Omental fat pad (tissue), 4 donors: ENCODE measurements at places on chromosomes 13 and 19.

DNA sequence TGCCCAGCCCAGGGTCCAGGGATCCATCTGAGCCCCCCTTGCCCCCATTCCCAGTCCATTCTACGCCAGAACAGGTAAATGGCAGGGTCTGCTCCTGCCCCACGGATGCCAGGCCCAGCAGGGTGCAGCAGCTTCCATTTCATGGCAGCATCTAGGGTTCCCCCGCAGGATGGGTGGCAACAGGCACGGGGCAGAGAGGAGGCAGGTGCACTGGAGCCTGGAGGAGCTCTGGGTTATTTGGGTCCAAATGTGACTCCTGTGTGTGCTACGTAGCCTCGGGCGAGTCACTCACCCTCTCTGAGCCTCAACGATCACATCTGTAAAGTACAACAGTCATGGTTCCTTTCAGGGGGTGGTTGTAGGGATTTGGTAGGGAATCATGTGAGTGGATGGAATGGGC, 27.4 kb downstream of the IL12RB1 start:
- DNase-seq: no peak

- no peak for DNase-seq
Observed at GRCh38 chr19:56112313-56112709, 8.8 kb downstream of the ZNF787 start.

DNA sequence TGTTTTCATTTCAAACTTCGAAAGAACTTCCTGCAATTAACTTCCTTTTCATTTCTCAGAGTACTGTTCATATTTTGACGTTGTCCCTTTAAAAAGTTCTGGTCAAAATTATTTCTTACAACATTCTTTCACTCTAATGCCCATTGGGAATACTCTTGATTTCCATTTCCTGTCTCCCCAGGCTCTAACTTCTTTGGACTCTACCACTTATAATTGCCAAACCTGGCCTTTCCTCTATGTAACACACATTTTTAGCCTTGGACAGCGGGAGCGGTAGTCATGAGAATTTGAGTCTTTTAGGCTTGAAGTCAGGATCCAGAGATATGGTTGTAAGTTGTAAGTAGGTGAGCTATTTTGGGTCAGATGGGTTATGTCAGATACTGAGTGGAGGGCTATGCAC, 163.5 kb upstream of the SPRY2 start:
- no peak for DNase-seq

DNA sequence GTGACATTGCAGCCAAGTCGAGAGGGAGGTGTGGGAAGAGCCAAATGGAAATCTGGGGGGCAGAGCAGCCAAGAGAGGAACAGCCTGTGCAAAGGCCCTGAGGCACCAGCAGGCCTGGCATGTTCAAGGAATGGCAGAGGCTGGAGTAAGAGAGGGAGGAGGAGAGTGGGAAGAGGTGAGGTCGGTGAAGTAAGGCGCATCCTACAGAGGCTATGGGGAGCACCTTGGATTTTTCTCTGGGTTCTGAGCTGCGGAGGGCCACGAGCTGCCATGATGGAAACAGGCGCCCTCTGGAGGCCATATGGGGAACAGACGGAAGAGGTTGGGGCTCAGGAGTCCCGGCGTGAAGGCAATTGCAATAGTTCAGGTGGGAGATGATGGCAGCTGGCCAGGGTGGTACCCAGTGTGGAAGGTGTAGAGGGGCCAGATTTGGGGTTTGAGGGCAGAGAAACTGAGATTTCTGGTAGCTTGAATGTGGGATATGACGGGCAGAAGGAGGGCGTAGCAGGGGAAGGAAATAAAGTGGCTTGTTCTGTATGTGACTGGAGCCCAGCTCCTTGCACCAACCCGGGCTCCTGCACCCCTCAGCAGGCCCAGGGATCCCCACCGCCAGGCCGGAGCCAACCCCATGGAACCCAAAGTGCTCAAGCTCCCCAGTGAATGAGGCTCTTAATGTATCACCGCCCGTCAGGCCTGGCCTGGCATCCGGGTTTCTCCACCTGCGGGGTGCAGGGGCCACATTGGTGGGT, 20.5 kb upstream of the STRN4 start:
- no peak for DNase-seq

GRCh38 chr13:28237944-28238343, 99.6 kb downstream of the PAN3 start:
- no peak for DNase-seq

GRCh38 chr13:105984236-105984635, 551.2 kb downstream of the EFNB2 start:
- no peak for DNase-seq

DNA sequence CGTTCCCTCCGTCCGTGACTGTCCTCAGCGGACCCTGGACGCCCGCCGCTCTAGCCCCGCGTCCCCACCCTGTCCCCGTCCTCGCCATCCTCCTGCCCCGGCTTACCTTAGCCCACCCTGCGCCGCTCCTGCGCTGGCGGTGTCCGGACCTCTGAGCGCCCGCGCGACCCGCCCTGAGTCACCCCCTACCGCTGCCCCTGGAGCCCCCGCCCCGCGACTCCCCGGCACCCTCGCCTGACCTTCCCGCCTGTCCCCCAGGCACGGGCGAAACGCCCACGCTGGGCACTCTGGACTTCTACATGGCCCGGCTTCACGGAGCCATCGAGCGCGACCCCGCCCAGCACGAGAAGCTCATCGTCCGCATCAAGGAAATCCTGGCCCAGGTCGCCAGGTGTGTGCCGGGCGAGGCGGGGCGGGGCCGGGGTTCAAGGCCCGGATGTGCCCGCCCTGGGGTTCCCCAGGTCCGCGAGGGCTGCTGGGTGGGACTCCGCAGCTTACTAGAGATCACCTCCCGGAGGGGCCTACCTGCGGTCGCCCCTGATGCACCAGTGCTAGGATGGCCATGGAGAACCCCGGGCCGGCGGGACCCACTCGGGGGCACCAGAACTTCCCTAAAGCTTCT, 5.1 kb downstream of the HMG20B start:
- DNase-seq: no peak

DNA sequence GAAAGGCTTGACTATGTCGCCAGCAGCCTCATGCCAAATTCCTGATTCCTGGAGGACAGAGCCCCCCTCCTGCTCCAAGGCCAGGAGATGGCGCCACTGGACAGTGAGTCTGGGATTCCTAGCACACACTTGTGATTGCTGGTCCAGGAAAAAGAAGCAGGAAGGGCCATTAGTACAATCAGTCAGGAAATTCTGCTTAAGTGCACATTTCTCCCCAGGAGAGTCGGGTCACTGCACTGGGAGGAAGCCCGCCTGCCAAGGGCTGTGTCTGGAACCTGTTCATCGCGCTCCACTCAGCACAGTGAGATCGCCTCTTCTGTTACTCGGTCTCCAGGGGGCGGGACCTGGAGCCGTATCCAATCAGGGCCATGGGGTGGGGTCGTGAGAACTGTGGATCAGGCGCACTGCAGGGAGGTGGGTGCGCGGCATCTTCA, 65.1 kb downstream of the ZNF823 start:
- DNase-seq: peak; percentile 45

- no peak for DNase-seq
Observed at GRCh38 chr19:55674459-55674840, 576 bp upstream of the EPN1 start.

- no peak for DNase-seq
Observed at GRCh38 chr19:19823916-19824315, 2.4 kb upstream of the ZNF506 start.

- DNase-seq: no peak
Observed at GRCh38 chr13:50125304-50125553, 110.0 kb downstream of the KCNRG start.

DNA sequence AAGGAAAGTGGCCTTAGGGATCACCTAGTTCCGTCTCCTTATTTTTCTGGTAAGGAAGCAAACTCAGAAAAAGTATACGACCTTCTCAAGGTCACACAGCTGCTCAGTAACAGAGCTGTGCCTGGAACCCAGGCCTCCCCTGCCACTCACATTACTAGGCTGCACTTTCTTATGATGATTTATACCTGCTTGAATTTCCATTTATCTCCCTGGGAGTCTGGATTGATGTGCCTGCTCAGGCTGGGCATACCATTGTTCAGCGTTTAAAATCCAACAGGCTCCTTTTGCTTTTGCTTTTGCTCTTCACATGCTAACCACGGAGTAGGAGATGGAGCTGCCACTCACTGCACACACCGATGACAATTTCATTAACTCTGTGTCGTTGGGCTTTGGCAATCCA, 241.0 kb downstream of the OLFM4 start:
- no peak for DNase-seq

GRCh38 chr13:23707674-23708073, 137.5 kb downstream of the TNFRSF19 start:
- DNase-seq: no peak

- DNase-seq: no peak
Observed at GRCh38 chr19:40224342-40225150, 1.9 kb downstream of the CCNP start.

DNA sequence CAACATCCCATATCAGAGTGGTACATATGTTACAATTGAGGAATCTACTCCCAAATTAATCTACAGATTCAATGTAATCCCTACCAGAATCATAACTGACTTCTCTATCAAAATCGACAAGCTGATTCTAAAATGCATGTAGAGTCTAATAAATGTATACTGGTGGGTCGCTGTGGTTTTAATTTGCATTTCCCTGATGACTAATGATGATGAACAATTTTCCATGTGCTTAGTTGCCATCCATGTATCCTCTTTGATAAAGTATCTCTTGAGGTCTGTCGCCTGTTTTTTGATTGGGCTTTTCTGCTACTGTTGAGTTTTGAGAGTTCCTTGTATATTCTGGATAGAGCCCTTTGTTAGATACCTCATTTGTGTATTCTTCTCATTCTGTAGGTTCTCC, 43.8 kb downstream of the KLF12 start:
- DNase-seq: no peak

DNA sequence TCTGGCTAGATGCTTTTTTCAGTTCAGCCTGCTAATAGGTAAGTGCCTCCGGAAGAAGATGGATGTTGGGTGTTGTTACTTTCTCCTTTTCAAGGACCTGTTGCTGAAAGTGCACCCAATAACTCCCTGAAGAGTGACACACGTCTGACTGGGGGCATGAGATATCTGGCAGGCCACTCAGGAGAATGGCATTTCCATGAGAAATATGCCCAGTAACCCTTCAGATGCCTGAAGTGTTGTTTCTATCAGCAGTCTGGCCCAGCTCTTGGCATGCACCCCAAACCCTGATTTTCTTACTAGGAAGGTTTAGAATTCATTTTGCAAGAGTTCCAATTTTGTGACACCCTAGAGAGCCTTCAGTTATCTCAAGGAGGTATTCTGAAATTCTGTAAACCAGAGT, 71.5 kb downstream of the ARHGAP35 start:
- no peak for DNase-seq

GRCh38 chr19:49847731-49848696, 2.9 kb upstream of the PTOV1 start:
- DNase-seq: no peak

- no peak for DNase-seq
Observed at GRCh38 chr13:87403748-87404432, 267.3 kb upstream of the SLITRK5 start.

GRCh38 chr19:6724631-6725492, 4.4 kb upstream of the C3 start:
- DNase-seq: no peak

DNA sequence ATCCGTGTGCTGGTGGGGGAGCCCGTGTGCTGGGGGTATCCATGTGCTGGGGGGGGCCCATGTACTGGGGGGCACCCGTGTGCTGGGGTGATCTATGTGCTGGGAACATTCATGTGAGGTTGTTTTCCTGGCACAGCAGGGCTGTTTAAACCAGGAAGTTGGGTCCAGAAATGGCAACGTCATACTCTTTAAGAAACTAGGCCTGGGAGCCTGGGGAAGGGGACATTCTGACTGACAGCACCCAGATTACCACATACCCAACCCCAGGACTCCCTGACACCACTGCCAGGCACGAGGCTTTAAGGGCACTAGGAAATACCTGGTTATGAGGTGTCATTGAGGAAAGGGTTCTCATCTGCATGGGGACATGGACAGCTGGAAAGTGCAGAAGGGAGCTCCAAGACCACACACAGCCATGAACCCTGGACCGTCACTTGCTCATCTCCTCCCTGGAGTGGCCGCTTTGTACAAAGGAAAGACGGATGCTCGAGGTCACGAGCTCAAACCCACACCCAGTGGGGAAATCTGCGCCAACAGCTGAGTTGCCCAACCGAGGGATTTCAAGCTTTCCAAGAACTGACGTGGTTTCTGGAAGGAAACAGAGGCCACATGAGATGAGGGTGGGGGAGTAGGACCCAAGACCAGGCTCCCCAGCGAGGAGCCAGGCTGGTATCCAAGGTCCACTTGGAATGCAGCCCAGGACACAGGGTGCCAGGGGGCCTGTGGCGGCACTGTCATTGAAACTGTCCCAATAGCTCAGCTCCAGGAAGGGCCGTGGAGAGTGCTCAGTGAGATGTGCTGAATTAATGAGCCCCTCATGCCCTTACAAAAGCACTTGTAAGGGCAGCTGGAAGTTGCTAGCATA, 40.9 kb downstream of the RAB20 start:
- peak; percentile 42 for DNase-seq

GRCh38 chr13:97344265-97345175, 89.4 kb upstream of the RAP2A start:
- no peak for DNase-seq

DNA sequence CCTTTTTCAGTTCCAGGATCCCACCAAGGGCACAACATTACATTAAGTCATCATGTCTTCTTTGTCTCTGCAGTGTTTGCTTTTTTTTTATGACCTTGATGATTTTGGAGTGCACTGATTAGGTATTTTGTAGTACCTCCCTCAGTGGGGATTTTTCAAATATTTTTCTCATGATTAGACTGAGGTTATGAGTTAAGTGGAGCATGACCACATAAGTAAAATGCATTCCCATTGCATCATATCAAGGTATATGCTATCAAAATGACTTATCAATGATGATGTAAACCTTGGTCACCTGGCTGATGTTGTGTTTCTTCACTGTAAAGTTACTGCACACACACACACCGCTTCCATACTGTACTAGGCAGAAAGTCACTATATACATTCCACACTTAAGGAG, 96.7 kb upstream of the TRPC4 start:
- DNase-seq: no peak

- no peak for DNase-seq
Observed at GRCh38 chr13:48839171-48839570, 136.5 kb upstream of the FNDC3A start.

DNA sequence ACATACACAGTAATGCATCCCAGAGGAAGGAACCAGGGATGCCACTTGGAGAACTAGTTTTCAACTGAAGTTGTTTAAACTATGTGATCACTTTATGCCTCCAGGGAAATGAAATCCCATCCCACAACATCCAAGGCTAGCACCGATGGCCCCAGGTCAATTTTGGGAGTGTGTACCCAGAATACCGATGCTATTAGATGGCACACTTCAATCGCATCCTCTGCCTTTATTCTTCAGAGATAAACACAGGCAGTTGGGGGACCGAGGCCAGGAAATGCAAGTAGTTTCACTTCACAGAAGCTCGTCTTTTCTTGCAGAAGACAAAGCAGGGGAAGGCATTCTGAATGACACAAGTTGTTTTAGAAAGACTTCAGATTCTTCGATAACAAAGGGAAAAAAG, 13.8 kb downstream of the STK24 start:
- DNase-seq: no peak

GRCh38 chr19:804419-805165, 7.3 kb downstream of the PTBP1 start:
- DNase-seq: no peak
